Breast epithelium (tissue), 4 donors: ENCODE measurements at places on chromosomes 2 and 18. TPM values are rescaled to one million over a fixed set of nuclear protein-coding genes. Genes with fewer than 3 reads are reported as not detected.
A peak's percentile ranks its signal among the peaks of the same experiment; 100 is the strongest.

The FKBP7 gene
- total RNA-seq, result 16.7 TPM

The ERBB4 gene
- 18.4 TPM for total RNA-seq

The DSC3 gene
- total RNA-seq, result not detected

The COL3A1 gene
- 98.1 TPM for total RNA-seq

The CENPA gene
- 0.64 TPM for total RNA-seq

The MFSD6 gene
- 92.4 TPM for total RNA-seq

The TTC31 gene
- total RNA-seq, result 21.6 TPM

The NT5C1B gene
- total RNA-seq, result not detected

The THOC1 gene
- 98.9 TPM for total RNA-seq

GRCh38 chr2:182763311-182763912 lies 47.4 kb downstream of the DNAJC10 start:
- DNase-seq, result no peak

- DNase-seq, result no peak
These were observed 344.1 kb upstream of the REG3G start for GRCh38 chr2:78681386-78681785.

DNA sequence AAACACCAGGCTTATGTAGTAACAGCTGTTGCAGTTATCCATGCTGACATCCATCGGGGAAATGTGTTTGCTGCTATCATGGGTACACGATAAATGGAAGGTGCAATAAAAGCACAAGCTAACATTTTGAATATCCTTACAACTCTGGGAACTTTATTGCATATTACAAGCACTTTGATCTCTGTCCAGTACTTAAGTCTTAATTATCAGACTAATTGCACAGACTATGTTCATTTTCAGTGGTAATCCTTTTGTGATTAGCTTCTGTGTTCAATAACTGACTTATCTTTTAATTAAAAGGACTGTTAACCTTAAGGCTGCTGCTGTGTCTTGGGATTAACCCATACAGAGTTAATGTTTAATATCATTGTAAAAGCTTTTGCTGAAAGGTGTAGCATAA lies 101.4 kb upstream of the ATP5MC3 start:
- DNase-seq, result no peak

DNA sequence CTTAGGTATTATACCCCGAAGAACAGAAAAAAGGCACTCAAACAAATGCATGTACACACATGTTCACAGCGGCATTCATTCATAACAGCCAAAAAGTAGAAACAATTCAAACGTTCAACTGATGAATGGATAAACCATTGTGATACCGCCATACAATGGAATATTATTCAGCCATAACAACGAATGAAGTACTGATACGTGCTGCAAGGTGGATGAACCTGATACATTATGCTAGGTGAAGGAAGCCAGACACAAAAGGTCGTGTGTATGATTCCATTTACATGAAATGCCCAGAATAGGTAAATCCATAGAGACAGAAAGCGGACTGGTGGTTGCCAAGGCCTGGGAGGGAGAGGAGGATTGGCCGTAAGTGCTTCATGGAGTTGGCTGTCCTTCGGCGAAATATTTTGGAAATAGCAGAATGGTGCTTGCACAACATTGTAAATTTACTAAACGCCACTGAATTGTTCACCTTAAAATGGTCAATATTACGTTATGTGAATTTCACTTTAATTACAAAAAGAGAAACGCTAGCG lies 750 bp upstream of the RMP24 start:
- no peak for DNase-seq

- DNase-seq, result no peak
These were observed 3.3 kb upstream of the MTLN start for GRCh38 chr2:110215566-110216158.

GRCh38 chr2:40155728-40156127 lies 296.2 kb downstream of the SLC8A1 start:
- no peak for DNase-seq

DNA sequence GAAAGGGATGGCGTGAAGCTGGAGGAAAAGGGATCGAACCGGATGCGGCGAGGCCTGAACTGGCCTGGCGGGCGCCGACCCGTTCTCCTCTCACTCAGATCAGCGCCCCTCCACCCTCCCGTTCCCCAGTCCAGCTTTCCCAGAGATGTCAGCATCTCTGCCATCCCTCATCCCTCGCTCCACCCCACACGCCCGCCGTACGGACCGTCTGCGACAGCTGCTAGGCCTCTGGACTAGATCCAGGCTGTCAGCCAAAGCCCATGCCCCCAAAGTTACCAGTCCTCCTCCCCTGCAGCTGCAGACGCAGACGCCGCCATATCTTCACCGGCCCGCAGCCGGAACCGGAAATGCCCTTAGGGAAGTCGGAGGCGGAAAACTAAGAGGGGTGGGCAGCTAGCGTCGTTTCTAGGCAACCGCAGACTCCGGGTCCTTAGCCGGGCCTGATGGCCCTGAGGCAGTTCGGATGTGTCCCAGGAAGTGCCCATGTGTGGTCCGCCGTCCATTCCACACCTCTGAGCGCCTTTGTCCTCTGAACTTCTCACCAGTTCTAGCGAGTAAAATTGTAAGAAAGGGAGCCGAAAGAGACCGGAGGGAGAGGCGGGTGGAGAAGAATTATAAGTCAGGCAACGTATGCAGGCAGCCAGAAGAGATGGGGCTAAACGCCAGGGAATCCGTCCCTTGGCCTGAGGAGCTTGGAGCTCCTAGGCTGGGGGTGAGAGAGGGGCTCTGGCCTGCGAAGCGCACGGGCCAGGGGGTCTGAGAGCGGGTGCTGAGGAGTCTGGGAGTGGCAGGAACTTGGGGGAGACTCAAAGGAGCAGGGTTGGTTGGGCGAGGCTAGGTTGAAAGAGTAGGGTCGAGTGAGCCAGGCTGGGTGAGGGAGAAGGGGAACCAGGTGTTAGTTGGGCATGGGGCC lies at the start of the genes RNF25 and STK36:
RNF25 (minus strand) TSS at position 349 of the 913 bp plus-strand sequence; CDS start at position 317, 32 bp downstream.
STK36 (plus strand) TSS at position 433 of the 913 bp plus-strand sequence. CDS start 744 bp downstream, outside the sequence.
- DNase-seq, result peak; percentile 65

GRCh38 chr2:164285576-164285975 lies 335.7 kb downstream of the GRB14 start:
- no peak for DNase-seq

DNA sequence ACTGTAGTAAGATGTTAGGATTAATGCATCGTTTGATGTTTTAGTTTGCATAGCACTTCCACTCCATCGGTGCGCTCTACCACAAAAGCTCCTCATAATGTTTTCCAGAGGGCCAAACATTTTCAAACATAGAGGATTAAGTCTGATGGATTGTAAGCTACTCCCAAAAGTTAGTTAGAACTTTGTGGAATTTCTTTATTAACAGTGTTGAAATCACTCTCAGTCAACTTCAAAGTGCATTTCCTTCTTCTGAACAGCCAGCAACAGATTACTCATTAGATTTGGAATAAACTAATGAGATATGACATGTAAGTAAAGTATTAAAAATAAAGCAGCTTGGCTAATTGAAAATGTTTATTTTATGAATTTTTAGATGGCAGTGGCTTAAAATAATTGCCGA lies 30.1 kb upstream of the CTAGE1 start:
- DNase-seq, result no peak

DNA sequence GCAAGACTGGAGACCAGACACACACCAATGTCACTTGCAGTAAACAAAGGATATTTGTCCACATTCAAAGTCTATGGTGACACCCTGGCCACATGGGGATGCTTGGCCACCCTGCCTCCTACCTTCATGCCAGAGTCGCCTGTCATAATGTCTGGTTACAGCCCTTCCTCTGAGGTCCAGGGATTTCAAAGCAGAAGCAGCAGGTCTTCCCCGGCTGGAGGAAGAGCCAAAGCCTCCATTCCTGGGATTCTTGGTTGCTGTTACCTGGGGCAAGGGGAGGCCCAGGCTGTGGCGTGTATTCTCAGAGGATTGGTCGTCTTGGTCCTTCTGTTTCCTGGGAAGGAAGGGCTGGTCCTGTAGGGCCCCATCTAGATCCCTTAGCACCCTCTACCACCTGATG lies 2.3 kb upstream of the ALPP start:
- DNase-seq, result peak; percentile 5

GRCh38 chr2:8496079-8496478 lies 185.8 kb upstream of the ID2 start:
- no peak for DNase-seq

DNA sequence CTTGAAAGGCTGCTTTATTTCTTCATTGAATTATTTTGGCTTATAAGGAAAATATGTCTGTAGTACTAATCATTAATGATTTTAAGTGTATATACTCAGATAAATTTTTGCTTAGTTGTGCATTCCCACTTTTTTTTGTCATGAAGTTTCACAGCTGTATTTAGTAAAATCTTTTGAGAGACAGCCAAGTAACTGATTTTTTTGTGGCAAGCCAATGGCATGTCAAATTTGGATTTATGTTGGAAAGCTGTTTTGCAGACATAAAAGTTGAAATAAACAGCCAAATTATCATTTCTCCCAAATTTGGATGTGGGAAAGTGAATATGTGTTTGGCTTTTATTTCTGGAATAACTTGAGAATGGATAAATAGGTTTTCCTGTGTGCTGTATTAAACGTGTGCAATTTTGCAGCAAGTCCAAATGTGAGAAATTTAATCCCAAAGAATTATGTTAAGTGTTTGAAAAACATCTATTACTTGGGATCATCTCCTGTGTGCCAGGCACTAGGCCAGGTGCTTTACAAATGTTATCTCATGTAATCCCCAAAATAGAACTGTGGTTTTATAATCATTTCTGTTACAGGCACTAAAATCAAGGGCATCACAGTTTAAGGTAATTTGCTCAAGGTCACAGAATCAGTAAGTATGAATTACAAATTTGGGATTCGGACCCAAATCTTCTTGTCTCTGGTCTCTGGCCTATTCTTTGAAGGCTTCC lies 160.4 kb downstream of the PTPRM start:
- no peak for DNase-seq

DNA sequence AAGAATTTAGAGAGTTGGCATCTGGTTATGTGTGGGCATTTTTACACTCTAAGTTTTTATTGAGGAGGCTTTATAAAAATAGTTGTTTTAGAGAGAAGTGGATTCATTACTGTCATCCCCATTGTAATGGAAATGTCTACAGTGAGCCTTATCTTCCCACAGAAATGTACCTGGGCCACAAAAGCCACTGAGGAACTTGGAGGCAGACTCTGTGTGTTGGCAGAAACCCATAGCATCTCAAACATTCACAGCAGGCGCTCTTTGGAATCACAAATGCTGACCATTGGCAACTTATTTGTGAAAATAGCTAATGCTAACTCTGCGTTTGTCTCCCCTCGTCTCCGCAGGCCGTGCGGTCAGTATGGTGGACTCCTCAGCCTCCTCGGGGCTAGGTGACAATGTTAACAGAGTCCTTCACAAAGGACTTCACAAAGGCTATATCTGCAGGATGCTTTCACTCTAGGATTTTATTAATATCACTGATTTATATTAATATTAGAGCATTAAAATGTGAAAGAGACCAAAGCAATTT lies 689.1 kb upstream of the POU3F3 start:
- no peak for DNase-seq

GRCh38 chr2:20185176-20186022 lies 39.5 kb downstream of the SDC1 start:
- DNase-seq, result no peak

DNA sequence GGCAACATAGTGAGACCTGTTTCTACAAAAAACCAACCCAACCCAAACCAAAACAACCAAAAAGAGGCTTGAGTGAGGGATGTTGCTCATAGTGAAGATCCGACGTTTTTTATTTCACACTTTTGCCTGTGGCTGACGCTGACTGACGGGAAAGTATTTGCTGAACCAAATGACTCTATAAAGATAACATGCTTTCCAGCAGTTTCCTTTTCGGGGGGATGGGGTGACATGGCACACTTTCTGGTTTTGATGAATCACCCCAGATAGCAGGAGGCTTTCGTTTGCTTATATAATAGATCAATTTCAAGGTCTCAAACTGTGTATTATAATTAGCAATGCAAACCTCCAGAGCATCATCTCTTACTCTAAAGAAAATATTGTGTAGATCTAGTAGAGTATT lies 150.8 kb downstream of the AQP4 start:
- no peak for DNase-seq
